Activated naive CD4-positive, alpha-beta T cell treated with anti-CD3 and anti-CD28 coated beads, Interleukin-2, amount 50 U/mL, for 72 hours (primary cell): ENCODE measurements at places on chromosomes 2 and 18.

GRCh38 chr18:78904179-78904531 is 75.5 kb upstream of the SALL3 start:
- no peak for DNase-seq

GRCh38 chr2:171678619-171679018 is 8.7 kb upstream of the DYNC1I2 start:
- no peak for DNase-seq

DNA sequence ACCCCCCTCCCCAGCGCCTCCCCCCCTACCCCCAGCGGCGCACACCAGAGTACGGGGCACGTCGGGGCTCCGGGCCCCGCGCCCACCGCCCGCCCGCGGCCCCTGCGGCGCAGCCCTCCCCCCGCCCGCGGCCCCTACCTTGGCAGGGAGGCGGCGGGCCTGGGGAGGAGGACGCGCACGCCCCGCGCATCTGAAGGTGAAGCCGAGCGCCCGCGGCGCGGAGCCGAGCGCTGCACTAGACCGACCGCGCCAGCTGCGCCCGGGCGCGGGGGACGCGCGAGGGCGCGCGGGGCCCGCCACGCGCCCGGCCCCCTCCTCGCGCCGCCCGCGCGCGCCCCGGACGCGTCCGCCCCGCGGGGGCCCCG is at the start of gene ZNF516:
Gene ZNF516, minus strand, starts transcription at position 237 of the 365 bp plus-strand sequence. CDS start 52,188 bp downstream, outside the sequence.
- DNase-seq = no peak

DNA sequence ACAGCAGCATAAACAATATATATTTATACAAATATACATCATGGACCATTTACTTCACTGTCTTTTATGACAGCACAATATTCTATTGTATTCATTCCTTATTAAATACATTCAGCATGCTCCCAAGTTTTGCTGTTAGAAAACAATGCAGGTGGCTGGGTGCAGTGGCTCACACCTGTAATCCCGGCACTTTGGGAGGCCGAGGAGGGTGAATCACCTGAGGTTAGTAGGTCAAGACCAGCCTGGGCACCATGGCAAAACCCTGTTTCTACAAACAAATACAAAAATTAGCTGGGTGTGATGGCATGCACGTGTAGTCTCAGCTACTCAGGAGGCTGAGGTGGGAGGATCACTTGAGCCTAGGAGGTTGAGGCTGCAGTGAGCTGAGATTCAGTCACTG is 39.0 kb downstream of the NPC1 start:
- DNase-seq = no peak

GRCh38 chr2:156322051-156322685 is 10.4 kb downstream of the NR4A2 start:
- peak; percentile 25 for DNase-seq

GRCh38 chr18:22417496-22418188 is at the start of gene CTAGE1:
CTAGE1 (minus strand) TSS chr18:22417915; CDS start chr18:22417811, 104 bp downstream.
- DNase-seq = no peak

GRCh38 chr18:79396431-79397246 is 909 bp downstream of the NFATC1 start:
- DNase-seq = peak; percentile 59

- DNase-seq = peak; percentile 75
Observed at GRCh38 chr2:42105330-42106256, 57.8 kb downstream of the PKDCC start.

GRCh38 chr2:224257156-224257555 is 144.8 kb downstream of the FAM124B start:
- no peak for DNase-seq

DNA sequence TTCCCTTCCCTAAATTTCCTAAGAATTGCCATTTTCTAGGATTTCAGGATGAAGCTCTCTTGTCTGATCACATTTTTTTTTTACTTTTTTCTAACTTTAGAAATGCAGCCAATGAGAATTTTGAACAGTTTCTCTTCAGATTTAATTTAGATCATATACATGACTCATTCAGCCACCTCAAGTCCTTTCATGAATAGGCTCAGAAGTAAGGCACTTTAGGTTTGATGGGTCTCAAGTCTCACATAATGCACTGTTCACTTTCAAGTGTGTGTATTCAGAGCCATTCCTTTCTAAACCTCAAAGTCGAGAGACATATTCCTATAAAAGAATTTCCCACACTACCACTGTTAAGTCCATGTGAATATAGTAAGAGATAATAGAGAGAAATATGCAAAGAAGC is 614.1 kb upstream of the VRK2 start:
- DNase-seq = no peak

GRCh38 chr2:205053827-205054410 is 508.6 kb downstream of the PARD3B start:
- DNase-seq = no peak

DNA sequence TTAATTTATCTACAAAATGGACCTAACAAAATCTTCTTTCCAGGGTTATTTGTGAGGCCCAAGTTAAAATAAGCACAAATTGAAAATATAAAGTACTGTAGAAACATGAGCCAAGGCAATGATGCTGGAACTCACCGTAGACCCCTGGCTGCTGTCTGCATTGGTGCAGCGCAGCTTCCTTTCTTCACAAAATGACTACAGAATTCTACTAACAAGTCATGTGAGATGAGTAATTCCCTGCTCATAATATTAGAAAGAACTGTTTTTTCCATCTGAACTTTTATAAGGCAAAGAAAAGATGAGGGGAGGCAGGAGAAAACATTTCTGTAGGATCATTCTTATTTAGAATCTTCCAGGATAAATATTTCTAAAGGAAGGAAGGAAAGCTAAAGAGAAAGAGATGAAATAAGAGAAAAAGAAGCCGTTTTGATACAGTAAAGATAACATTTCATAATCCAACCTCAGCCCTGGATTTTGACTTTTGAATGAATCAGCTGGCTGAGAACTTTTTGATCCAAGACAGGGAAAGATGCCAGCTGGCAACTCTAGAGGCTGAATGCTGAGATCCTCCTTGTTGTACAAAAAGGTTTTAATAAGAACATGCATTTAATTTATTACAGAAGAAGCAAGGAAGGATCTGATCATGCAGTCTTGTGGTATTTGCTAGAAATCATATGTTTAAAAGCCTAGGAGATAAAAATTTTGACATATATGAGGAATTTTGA is 183.9 kb upstream of the KLHL14 start:
- no peak for DNase-seq

GRCh38 chr2:68689553-68690537 is 44.8 kb upstream of the ARHGAP25 start:
- no peak for DNase-seq

GRCh38 chr2:27282892-27283291 is 663 bp downstream of the TRIM54 start:
- DNase-seq = no peak

DNA sequence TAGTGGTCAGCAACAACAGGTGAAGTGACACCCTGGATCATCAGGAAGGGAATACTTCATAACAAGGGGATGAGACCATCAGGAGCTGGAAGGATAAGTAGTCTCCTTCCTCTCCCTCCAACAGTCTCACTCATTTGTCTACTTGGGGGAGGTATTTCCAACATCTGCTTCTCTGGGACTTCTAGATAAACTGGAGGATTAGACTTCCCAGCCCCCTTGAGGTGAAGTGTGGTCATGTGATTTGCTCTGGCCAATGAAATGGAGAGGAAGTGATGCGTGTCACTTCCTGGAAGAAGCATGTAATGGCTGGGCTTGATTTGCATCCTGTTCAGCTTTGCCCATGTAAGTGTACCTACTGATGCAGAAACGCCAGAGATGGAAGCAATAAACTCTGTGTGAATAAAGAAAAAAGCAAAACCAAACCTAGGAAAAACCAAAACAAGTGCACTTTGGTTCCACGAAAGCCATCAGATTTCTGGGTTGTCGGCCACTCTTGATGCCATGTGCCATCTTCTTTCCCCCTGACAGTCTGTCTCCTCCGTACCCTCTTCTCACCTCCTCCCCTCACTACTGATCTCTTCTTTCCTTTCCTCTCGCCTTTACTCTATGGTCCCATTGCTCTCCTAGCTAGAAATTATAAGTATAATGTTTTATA is 76.1 kb upstream of the DNMT3A start:
- DNase-seq = no peak

DNA sequence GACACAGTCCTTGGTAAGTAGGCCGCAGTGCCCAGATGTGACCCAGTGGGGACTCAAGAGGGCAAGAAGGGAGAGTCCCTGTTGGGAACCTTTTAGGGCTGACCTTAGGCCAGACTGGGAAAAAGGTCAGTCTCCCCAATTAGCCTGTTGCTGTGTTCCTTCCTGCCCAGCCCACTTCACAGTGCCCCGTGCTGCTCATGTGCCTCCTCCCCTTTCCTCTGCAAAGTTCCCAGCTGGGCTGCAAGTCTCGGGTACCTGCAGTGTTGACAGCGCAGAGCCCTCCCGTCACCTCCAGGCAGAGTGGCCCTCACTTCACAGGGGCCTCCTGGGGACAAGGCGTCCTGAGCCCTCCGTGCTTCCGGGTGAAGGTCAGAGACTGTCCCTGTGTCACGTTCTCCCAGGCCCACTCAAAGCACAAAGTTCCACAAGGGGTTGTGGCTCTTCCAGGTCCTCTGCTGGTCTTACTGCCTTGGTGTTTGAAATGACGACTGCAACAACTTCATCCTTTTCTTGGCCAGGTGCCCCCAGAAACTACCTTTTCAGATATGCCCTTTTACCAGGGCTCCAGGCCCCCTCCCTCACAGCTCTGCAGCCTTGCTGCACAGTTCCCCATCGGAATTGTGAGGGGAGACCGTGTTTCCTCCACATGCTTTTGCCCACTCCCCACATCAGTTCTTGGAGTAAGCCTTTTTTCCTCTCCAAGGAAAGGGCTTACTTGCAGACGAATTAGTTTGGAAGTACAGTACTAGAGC is 225.8 kb downstream of the ALPK2 start:
- DNase-seq = no peak

GRCh38 chr2:76180676-76181075 is 470.0 kb upstream of the GCFC2 start:
- no peak for DNase-seq

GRCh38 chr2:26150243-26150642 is 22.6 kb upstream of the GAREM2 start:
- no peak for DNase-seq

DNA sequence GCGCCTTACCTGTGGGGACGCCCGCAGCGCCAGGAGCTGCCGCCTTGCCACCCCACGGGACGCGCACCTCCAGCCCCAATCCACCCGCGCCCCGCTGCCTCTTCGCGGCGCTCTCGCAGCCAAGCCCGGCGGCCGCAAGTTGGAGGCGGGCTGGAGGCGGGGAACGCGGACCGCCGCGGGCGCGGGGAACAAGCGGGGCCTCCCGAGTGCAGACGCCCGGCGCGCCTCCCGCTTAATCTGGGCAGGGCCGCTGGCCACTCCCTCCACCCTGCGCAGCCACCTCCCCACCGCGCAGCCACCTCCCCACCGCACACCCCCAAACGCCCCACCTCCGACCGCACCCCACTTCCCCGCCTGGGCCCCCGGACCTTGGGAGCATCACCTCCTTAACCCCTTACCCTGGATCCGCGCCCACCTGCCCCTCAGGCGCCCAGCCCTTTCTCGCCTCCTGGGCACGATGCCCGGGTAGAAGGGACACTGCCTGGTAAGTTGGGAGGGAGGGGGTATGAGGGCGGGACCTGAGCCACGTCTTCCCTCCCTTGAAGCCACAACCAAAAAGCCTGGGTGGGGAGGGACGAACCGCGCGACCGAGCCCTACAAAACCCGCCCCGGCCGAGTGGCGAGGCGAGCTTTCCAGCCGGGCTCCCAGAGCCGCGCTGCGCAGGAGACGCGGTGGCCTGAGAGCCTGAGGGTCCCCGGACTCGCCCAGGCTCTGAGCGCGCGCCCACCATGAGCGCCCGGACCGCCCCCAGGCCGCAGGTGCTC is at the start of the genes COL4A3 and COL4A4:
Gene COL4A3, plus strand, starts transcription at position 627 of the 765 bp plus-strand sequence. Its CDS starts 103 bp downstream, at position 730.
Gene COL4A4, minus strand, starts transcription at position 208 of the 765 bp plus-strand sequence. CDS start 16,722 bp downstream, outside the sequence.
- DNase-seq = peak; percentile 25

- no peak for DNase-seq
Observed at GRCh38 chr2:207616185-207616584, 9.0 kb downstream of the METTL21A start.

DNA sequence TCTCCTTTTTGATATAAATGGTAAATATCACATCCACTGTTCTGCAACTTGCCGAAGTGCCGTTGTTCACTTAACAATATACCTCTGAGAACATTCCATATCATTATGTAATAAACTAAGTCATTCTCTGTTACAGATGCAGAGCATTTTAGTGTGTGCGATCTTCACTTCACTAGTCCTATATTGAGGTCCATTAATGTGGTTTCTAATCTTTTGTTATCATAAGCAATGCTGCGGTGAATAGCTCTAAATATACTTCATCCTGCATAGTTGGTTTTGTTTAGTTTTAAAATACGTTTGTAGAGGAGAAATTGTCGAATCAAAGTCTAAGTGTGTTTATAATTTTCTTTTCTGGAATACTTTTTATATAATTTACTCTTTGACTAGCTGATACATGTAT is 280.3 kb upstream of the TRIB2 start:
- DNase-seq = no peak

GRCh38 chr2:165197346-165197745 is 6.5 kb downstream of the SCN3A start:
- no peak for DNase-seq

DNA sequence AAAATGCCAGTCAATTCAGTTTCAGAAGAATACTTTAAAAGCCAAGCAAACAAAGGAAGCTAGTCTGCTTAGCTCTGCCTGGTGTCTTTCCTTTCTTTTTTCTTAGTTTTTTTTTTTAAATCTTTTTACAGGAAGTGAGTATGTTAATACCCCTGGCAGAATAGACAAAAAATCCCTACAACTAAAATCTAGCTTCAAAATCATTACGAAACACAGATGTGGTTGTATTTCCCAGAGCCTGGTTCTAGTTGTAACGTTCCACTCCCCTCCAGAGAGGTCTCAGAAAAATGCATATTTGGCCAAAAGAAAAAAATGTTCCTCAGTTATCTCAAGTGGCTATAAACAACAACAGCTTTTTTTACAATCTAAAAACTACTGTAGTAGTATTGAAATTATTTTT is 202.1 kb upstream of the RND3 start:
- DNase-seq = no peak

- no peak for DNase-seq
Observed at GRCh38 chr2:239882781-239883180, 142.4 kb downstream of the NDUFA10 start.

GRCh38 chr18:27735117-27735516 is 441.8 kb downstream of the CDH2 start:
- no peak for DNase-seq

DNA sequence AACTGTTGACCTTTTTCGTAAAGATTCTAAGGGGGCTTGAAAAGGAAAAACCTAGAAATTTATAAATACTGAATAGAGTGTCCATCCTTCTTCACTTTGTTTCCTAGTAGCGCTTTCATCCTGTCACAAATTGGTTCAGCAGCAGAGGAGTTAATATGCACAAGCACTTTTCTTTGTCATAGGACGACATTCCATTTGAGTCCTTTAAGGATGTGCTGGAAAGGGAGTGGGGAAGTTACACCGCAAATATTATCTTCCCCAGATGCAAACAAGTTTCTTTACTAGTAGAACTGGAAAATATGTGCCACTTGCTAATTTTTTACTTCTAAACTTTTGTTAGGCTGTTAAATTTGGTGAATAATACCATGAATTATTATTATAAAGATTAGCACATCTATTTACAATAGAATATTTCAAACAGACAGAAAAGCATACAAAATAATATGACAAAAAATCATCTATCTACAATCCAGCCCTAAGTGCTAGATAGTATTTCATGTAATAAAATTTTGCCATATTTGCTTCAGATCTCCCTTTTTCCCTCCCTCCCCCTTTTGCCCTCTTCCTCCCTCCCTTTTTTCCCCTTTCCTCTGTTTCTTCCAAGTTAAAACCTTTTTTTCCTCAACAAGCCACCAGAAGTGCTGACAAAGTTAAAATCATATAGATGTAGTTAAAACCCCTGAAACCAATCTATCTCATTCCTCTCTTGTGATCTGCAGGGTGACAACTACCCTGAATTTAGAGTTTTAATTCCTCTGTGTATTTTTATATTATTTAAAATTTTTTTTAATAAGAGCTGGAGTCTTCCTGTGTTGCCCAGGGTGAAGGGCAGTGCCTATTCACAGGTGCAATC is 50.5 kb upstream of the MAP4K3 start:
- no peak for DNase-seq
